ENCODE measurements at places on chromosomes 3 and 15.

- no peak for DNase-seq
These were observed 138.4 kb upstream of the LRRC3B start for GRCh38 chr3:26484140-26484539.

DNA sequence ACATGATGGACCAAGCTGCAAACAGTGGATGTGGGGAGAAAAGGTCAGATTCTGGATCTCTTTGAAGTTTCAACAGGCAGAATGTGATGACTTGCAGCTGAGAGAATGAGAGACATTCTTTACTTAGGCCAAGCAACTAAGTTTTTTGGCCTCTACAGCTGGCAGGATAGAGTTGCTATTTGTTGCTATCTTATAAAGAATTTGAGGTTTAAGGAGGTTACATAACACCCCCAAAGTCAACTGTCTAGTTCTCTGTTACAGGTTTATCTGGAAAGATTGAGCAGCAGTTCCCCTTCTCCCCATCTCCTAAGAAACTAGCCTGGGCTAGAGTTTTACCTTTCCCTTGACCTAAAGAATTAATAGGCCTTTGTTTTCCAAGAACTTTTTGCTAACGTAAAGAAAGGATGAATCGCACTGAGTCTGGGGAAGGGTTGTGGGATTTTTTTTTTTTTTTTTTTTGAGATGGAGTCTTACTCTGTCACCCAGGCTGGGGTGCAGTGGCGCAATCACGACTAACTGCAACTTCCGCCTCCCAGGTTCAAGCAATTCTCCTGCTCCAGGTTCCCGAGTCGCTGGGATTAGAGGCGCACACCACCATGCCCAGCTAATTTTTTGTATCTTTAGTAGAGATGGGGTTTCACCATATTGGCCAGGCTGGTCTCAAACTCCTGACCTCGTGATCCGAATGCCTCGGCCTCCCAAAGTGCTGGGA, 26.6 kb upstream of the SLMAP start:
- no peak for DNase-seq

GRCh38 chr3:122875547-122876127, 80.8 kb downstream of the SLC49A4 start:
- DNase-seq = no peak

- no peak for DNase-seq
These were observed 3.3 kb downstream of the RHOV start for GRCh38 chr15:40870716-40871115.

DNA sequence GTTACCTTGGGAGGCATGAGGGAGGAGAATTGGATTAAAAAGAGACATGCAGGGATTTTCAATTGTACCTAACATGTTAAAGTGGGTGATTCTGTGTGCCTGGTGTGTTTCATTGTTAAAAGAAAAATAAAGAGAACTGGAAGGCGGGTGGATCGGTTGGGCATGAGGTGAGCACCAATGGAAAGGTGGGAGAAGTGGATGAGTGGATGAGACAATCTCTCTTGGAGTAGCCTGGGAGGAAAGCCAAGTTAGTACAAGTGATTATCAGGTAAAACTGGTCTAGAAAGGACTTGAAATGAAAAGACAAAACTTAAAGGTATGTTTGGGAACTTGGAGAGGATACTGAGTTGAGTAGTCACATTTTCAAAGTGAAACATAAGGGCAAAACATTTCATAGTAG, 12.1 kb downstream of the VEPH1 start:
- DNase-seq = no peak

DNA sequence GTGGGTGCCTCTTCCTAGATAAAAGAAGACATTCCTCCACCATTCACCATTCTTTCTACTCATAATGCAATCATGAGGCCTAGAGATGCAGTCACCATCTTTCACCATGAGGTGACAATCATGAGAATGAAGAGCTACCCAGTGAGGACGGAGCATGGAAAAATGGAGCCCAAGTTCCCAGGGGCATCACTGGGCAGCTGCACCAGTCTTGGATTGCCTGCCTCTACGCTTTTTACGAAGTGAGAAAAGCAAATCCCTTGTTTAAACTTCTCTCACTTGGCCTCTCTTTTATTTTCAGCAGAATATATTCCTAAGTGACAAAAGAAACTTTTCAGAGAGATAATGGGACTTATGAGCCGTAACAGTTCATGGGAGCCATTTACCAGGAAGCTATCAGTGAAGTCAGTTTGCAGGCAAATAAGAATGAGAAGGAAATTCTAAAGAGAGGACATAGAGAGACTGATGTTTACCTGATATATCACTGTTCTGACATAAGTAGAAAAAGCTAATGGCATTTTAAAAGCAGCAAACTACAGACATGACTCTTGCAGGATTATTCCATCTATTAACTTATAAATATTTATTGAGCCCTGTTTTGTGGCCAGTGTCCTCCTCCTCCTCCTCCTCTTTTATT, 90.0 kb upstream of the CPNE4 start:
- DNase-seq = no peak

DNA sequence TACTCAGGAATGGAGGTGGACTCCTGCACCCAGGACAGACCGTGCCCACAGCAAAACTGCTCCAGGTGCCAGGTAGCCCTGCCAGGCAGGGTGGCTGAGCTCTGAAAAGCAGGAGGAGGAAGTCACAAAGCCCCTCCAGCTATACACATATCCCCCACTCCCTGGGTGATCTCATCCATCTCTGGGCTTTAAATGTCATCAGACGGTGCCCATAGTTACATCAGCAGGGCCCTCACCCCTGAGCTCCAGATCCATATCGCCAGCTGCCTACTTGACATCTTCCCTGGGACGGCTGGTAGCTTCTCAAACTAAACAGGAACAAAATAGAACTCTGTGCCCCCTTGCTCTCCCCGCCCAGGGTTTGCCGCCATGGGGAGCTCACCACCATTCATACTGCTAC, 87.7 kb downstream of the MEGF11 start:
- DNase-seq = no peak

GRCh38 chr3:186849374-186849975, 7.0 kb downstream of the ADIPOQ start:
- no peak for DNase-seq

GRCh38 chr15:57994221-57995049, 71.1 kb downstream of the ALDH1A2 start:
- DNase-seq = no peak

GRCh38 chr3:38121451-38121831, 15.5 kb downstream of the ACAA1 start:
- no peak for DNase-seq

DNA sequence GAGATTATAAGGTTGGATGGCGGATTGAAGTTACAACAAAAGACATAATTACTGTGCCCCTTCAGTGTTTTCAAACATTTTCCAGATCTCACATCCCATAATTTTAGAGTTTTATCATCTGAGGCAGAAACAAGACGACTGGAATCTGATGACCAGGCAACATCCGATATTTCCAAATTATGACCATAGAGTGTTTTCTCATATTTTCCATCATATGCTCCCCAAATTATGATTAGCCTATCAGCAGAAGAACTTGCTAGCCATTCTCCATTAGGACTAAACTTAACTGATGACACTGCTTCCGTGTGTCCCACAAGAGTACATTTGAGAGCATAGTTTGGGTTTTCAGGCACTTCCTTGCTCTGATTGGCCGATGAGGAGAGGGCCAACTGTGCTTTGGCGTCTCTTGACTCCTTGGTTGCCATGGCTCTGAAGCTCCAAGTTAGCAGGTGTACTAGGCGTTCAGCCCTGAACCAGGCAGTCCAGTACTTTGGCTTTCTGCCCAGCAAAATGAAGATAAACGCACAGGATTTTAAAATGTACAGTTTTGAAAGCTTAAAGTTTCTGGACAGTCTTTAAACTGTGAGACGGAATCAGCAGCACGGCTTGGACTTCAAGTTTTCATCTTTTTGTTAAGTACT, 638 bp downstream of the WDR5B start:
- DNase-seq = peak; percentile 35

GRCh38 chr3:108823227-108823626, 641 bp downstream of the TRAT1 start:
- no peak for DNase-seq

DNA sequence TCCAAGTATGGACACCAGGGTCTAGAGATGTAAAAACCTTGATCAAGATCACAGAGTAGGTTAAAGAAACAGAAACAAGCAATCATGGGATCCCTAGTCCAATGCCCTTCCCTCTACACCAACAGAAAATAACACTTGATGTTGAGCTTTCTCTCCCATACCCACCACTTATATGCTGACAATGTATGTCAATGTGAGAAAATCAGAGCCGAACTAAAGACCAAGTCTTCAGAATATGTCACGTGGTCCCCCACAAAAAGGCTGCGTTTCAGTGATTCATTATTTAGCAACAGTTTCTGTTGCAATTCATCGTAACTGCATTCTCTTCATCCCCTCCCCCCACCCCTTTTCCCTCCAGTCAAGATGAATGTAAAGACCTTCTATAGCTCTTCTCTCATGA, 278.9 kb upstream of the STT3B start:
- no peak for DNase-seq

GRCh38 chr3:55127565-55127964, 199.7 kb upstream of the LRTM1 start:
- DNase-seq = no peak

DNA sequence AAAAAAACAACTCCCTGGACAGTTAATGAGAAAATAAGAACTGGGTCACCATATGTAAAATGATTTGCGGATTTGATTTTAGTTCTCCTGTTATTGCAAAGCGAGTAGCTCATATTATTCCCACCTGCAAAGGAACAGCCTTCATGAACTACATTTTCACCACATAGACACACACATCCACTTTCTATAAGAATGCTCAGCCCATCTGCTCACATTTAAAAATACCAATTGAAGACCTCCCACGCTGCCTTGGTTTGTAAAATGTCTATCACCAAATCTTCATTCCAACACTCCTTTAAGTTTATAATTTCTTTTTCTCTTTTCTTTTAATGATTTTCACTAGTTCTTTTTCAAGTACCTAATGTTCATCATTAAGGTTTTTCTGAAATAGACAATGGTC, 148.6 kb downstream of the FGF12 start:
- DNase-seq = no peak

DNA sequence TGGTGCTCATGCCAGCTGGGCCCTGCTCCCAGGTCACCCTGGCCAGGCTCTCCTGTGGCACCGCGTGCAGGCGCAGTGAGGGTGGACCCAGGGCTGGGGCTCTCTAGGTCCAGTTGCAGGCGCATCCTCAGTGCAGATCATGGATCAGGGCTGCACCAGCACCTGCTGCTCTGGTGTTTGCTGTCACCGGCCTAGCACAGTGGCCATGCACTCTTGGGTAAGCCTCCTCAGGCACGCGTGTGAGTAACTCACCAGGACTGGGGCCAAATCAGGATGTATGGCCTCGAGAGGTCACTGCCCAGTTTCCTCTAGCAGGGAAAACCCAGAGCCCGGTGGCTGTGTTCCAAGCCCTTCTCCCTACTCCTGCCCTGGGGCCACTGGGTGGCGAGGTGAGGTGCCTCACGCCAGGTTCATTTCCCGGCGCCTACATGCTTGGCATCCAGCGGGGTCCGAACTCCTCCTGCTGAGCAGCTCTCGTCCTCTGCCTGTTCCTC, 45.5 kb upstream of the SLC41A3 start:
- DNase-seq = no peak

DNA sequence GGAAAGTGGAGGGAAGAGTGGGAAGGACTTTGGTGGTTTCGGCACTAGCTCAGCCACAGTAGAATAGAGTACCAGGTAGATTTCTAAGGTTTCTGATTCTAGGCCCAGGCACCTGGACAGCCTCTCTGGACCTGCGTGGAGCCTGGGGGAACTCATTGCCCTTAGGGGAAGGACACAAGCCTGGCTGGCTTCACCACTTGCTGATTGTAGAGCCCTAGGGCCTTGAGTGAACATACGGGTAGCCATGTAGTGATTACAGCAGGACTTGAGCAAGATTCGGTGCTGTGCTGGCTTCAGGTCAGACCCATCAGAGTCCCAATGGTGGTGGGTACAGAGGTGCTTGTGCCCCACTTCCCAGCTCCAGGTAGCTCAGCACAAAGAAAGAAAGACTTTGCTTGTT, 47.0 kb downstream of the FAM81A start:
- DNase-seq = no peak

- no peak for DNase-seq
These were observed 182.7 kb upstream of the GADL1 start for GRCh38 chr3:31077021-31077601.

DNA sequence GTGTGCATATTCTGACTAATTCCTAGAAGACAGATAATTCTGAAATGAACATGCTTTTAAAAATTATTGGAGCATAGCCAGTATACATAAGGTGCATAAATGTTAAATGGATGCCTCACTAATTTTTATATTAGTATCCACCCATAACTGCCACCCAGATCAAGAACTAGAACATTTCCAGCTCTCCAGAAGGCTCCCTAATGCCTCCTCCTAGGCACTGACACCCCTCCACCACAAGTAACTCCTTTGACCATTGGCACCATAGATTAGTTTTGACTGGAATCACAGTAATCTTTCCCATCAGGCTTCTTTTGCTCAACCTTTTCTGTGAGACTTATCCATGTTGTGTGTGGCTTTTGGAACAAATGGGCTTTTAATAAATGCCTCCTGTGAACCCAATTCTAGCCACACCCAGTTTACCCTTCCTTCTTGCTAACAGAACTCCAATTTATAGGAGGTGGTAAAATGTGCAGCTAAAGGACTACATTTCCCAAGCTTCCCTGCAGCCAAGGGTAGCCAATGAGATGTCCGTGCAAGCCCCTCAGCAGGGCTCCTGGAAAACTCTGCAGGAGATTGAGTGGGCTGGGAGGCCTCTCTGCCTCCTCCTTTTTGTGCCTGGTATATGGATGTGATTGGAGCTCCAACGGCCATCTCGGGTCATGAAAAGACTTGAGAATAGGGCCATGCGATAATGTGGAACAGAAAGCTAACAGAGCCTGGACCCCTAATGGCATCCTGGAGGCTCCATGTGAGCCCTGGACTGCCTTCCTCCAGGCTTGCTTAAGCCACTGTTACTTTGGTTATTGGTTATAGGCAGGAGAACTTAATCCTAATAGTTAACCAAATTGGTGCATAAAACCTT, 322.6 kb upstream of the TLE3 start:
- no peak for DNase-seq

- no peak for DNase-seq
These were observed 93.2 kb downstream of the CMSS1 start for GRCh38 chr3:99910752-99911290.

GRCh38 chr15:83762367-83762766, 108.4 kb downstream of the ADAMTSL3 start:
- no peak for DNase-seq

DNA sequence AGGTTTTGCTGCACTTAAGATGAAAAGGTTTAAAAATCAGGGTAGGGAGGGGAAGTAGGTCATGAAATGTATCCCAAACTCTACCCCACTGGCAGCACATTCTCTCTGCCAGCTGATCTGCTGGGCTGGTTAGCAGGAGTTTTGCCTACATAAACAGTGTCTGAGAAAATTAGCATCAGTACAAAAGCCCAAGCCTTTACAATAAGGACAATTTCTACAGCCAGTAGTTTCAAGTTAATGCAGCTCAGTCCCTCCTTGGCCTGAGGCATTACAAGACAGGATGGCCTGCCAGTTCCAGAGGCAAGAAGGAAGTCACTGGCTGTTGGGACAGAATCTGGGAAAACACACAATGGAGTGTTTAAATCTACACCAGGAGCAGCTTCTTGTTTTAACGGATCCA, 32.8 kb downstream of the NCEH1 start:
- DNase-seq = no peak

All from GM12892 (cell line).